Gastroesophageal sphincter (tissue), 4 donors: ENCODE measurements at places on chromosomes 7 and 10.

- no peak for ATAC-seq
Observed at GRCh38 chr7:135291809-135292253, 58.2 kb downstream of the STRA8 start.

DNA sequence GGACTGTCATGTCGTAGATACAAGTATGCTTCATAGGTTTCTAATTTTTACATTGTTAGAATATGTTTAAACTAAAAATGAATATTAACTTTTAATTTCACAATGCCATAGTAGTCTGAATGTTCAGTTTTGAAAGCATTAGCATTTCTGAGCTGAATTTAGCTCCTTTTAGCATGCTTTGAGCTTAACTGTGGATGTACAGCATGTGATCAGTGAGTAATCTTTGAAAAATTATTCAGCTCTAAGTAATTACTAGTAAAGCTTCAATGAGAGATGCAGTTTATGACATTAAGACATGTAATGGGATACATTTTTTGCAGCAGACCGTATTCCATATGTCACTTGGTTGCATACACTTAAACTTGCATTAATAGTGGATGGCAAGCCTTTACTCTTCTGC lies 114.1 kb upstream of the WNT16 start:
- no peak for ATAC-seq

DNA sequence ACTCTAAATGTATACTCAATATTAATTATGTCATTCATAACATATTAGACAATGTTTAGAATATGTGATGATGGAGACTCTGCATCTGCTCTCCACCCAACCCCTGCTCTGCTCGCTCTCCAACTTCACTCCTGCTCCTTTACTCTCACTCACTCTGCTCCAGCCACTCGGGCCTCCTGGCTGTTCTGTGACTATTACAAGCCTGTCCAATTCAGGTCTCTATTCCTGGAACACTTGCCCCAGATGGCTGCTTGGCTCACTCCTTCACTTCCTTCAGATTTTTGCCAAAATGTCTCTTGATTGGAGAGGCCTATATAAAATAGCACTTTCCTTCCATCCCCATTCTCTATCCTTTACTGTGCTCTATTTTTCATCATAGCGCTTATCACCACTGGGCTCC lies 84.8 kb downstream of the HBP1 start:
- ATAC-seq, result no peak

DNA sequence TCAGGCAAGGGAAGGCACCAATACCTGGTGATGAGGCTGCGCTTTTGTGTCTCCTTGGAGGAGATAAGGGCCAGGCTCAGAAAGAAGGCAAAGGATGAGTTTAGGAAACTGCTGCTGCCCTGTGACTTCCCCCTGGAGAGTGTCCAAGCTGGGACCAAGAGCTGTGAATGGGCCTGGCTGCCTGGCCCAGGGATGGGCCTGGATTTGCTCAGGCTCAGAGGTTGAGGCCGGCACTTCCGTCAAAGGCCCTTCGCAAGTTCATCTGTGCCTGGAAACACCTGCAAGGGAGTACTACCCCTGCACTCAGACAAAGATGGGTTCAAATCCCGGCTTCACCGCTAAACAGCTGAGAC lies 50.5 kb upstream of the NANOS1 start:
- no peak for ATAC-seq

- ATAC-seq, result no peak
Observed at GRCh38 chr10:132158122-132158741, 28.5 kb upstream of the DPYSL4 start.

GRCh38 chr10:124383496-124383895 lies 35.2 kb downstream of the OAT start:
- ATAC-seq, result no peak

GRCh38 chr7:39413636-39414223 lies 152.5 kb upstream of the YAE1 start:
- no peak for ATAC-seq

DNA sequence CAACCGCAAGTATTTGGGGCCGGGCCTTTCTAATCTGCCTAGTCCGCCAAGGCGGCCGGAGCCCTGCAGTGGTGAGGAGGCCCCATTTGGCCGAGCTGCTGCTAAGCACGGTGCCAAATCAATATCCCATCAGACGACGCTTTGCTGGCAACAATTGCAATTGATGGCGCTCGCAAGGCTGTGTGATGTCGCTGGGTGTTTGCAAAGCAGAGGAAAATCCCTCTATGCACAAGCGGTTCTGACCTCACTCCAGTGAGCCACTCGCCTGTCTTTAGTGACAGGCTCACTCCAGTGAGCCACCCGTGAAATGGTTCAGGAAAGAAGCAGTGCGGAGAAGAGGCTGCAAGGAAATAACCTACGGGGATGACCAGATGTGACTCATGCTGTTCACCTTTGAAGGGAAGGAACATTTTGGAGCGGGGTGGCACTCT lies 18.3 kb upstream of the PDE1C start:
- ATAC-seq, result no peak
